Stimulated activated CD8-positive, alpha-beta memory T cell treated with anti-CD3 and anti-CD28 coated beads, Interleukin-15, amount 100 ng/mL, for 4 hours (primary cell): ENCODE measurements at places on chromosomes 2 and 18.

DNA sequence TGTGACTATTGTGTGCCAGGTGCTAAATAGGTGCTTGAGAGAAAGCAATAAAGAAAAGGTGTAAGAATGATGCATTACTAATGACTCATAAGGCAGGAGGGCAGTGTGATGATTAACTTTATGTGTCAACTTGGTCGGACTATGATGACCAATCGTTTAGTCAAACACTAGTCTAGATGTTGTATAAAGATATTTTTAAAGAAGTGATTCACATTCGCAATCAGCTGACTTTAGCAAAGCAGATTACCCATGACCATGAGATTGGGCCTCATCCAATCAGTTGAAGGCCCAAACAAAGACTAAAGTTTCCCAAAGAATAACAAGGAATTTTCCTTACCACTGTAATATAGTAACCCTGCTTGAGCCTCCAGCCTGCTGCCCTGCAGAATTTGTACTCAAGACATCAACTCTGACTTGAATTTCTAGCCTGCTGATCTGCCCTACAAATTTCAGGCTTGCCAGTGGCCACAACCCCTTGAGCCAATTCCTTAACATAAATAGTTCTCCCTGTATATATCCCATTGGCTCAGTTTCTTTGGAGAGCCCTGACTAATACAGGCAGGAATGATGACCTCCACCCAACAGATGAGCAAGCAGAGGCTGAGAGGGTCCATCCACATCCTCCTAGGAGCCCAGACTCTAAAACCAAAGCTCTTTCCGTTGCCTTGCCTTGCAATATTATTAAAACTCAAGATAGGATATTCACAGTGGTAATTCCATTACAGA is 132.6 kb downstream of the ACTR3 start:
- DNase-seq = no peak

DNA sequence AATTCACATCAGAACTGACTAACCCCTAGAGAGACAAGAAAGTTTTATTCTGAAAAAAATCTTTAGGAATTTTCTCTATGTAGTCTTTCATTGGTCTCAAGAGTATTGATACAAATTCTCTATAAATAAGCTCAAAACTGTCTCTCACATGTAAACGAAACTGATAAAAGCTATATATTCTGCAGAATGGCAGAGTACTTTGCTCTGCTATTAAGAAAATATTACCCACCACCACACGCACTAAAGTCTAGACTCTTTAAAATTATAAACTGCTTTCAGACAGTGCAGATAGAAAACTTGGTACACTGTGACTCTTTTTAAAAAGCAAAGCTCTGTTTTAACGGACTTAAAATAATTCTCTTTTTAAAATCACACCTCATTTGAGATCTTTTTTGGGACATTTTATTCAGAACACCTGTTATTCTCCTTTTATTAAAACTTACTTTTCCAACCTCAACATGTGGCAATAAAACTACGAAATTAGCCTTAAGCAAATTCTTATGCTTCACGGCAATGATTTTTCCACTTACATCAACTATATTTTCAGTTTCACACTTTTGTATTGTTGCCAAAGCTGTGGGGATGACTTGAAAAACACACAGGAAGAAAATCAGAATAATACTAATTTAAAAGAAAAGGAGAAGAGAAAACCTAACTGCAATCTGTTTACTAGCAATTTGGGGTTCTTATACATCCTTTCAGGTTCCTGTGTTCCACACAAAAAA is 58.0 kb downstream of the CCDC88A start:
- no peak for DNase-seq

- DNase-seq = no peak
Observed at GRCh38 chr2:41999128-41999480, 48.7 kb upstream of the PKDCC start.

DNA sequence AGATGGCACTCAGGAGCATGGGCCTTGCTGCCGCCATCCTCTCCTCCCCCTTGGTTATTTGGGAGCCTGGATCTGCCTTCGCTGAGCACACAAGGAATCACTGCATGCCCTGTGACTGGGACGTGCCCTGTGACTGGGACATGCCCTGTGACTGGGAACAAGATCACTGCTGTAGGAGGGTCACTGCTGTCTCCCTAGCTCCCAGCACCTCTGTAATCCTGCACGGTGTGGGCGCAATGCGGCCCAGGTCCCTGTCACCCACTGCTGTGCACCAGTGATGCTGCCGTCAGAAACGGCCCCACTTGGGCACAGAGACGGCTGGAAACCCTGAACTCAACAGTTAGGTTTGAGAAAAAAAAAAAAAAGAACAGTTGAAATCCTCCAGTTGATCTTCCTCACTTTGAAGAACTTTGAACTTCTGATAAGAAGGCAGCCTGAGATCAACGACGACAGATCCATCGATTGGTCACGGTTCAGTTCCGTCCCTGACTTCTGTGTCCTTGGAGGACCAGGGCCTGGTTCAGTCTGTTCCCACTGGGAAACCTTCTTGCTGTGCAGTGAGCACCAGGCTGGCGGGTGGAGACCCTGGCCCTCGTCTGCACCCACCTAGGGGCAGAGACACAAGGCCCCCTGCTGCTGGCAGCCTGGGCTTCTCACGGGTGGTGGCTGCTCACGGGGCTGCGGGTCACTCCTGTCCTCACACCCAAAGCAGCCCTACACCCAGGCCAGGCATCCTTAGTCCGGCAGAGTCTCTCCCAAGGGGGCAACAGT is 125.9 kb downstream of the PXDN start:
- DNase-seq = no peak

- no peak for DNase-seq
Observed at GRCh38 chr2:82412021-82412420, 2047.1 kb downstream of the SUCLG1 start.

- no peak for DNase-seq
Observed at GRCh38 chr2:11558214-11558886, 24.5 kb downstream of the GREB1 start.

GRCh38 chr2:100765481-100765880 is 54.5 kb upstream of the NPAS2 start:
- DNase-seq = no peak

DNA sequence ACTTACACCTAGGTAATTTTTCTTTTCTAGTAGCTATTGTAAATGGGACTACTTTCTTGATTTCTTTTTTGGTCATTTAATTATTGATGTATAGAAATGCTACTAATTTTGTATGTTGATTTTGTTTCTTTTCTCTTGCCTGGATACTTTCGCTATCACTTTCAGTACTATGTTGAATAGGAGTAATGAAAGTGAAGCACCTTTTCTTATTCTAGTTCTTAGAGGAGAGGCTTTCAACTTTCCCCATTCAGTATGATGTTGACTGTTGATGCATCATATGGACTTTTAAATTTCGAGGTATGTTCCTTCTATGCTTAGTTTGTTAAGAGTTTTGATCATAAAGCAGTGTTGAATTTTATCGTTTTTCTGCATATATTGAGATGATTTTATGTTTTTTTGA is 142.5 kb downstream of the CDH19 start:
- no peak for DNase-seq

- no peak for DNase-seq
Observed at GRCh38 chr2:63899639-63900038, 57.9 kb downstream of the UGP2 start.

DNA sequence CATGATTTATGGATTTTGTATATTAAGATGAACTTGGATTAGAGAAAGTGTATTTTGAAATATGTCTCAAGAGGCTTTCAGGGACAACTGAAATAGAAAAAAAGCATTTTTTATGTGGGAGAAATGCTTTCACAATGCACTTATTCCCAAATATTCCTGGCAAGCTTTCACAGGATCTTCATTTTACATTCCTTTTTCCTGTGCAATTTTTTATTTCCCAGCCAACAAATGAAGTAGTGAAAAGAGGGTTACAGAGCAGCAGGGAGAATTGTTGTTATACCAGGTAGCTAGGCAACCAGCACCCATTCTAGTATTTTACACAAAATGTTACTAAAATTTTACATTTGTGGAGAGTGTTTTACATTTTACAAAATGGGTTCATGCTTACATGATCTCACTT is 167.0 kb upstream of the RPRM start:
- no peak for DNase-seq

- no peak for DNase-seq
Observed at GRCh38 chr2:210477496-210477895, 937 bp upstream of the LANCL1 start.

GRCh38 chr2:187250137-187250536 is 197.9 kb downstream of the CALCRL start:
- no peak for DNase-seq

GRCh38 chr18:30991397-30991796 is 51.1 kb downstream of the DSC3 start:
- no peak for DNase-seq

- DNase-seq = no peak
Observed at GRCh38 chr18:34817636-34818035, 107.5 kb downstream of the DTNA start.

- DNase-seq = no peak
Observed at GRCh38 chr2:130357864-130358263, 2.0 kb downstream of the PTPN18 start.
